ENCODE measurements at places on chromosomes 12 and 14. TPM values are rescaled to one million over a fixed set of nuclear protein-coding genes. Genes with fewer than 3 reads are reported as not detected.

Gene OR4K14
- total RNA-seq = not detected

Gene NR4A1
- total RNA-seq = 27.3 TPM

Gene KRT78
- not detected for total RNA-seq

Gene ZNF140
- 19.2 TPM for total RNA-seq

Gene PKP2
- total RNA-seq = 18.2 TPM

Gene DBX2
- not detected for total RNA-seq

Gene MYF5
- total RNA-seq = not detected

Gene ABCC9
- total RNA-seq = not detected

Gene MYH6
- total RNA-seq = 0.13 TPM

DNA sequence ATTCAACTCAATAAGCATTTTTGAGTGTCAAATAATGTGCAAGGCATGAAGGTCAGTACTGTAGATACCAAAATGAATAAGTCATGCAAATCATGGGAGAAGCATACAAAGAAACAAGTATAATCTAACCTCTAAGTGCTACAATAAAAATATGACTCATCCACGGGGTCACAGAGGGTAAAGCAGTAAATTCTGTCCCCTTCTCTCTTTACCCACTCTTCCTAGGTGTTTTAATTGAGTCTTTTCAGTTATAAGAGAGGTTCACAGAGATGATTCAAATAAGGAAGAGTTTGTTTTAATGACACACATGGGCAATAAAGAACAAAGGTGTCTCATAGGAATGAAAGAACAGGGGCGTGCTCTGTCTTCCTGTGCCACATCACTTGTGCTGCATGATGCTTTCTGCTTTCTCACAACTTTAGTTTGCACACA, 71.5 kb upstream of the DAAM1 start:
- DNase-seq = no peak

DNA sequence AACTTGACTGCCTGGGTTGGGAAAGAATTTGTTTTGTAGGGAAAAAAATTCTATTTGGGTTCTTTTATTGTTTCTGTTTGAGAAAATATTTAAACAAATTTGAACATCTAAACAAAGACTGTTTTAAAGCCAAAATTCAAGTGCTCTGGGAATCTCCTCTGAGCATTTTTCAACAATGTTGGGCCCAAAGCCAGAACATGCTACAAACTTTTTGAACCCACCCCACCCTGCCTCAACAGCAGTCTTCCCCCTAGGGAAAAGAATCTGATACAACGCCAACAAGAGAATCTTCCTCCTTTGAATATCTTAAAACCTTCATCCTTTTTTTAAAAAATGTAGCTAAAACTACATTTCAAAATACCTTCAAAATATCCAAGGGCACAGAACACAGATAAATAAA, 20.4 kb upstream of the NID2 start:
- no peak for DNase-seq

- peak; percentile 69 for DNase-seq
These were observed 934 bp upstream of the TAPBPL start for GRCh38 chr12:6450869-6451347.

DNA sequence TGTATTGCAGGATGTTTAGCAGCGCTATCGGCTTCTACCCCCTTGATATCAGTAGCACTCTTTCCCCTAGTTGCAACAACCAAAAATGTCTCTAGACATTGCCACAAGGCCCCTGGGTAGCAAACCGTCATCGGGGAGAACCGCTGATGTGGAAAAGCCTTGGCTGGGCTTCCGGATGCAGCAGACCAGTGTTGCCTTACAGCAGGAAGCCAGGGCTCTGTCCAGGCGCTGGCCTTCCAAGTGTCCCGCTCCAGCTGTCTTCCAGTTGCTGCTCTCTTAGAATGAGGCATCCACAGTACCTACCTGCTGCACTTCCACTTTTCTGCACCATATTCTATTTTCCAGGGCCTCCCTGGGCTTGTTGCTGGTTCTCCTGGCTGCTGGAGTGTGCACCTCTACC, 22.6 kb upstream of the SLC10A1 start:
- no peak for DNase-seq

DNA sequence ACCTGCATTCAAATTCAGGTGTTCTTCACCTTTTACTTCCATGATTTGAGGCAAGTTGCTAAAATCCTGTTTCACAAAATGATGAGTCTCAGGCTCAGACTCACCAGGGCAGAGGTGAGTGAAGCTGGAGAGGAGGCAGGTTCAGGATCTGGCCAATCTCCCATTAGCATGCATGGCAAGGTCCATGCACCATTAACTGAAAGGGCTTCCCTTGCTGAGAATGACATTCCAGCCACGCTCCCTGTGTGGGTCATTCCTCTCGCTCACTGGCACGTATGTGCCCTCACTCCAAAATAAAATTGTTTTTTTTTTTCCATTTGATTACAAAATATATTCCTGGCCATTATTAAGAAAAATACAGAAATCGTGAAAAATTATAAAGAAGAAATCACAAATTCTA, 257.6 kb downstream of the C12orf75 start:
- DNase-seq = no peak

- no peak for DNase-seq
These were observed 10.7 kb downstream of the DYRK4 start for GRCh38 chr12:4572680-4573079.

DNA sequence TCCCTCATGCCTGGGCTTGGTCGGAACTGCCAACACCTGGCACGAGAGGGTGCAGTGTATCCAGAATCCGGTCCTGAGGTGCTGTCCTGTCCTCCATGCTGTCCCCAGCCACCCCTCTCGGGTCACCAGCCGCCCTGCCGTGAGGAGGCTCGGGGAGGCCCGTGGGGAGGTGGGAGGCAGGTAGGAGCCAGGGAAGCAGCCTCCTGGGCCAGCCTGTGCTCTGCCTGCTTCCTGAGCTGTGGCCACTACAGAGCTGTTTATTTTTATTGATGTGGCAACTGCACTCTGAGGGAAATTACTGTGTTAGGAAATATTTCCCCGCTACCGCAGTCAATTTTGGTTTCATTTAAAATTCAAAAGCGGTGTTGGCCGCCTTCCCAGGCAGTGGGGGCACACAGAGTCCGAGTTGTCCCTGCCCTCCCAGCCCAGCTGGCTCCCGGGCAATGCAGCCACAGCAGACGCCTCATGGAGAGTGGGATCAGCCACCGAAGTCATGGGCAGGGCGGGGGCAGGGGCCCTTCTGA, 18.3 kb downstream of the NOC4L start:
- no peak for DNase-seq

DNA sequence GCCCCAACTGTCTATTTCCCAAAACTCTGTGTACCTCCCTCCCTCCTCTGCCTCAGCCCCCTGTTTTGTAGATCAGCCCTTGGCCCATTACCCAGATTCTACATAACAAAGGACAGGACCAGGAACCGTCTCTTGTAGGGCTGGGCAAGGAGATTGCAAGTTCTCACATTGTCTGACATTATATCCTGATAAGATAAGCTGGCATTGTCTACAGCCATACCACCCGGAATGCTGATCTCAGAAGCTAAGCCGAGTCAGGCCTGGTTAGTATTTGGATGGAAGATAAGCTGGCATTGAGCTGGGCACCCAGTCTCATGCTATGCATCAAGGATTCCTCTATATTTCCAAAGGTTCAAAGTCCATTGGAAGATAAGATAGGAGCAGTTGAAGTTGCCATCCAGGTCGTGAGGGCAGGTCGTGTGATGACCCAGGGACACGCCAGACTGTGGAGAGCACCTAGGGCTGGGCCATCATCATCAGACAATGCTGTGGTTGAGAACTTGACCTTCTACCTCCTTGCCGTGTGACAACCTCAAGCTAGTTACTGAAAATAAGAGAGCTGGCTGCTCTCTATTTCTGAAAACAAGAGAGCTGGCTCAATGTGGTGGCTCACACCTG, 29.5 kb downstream of the PHETA1 start:
- DNase-seq = no peak

- no peak for DNase-seq
These were observed 9.1 kb downstream of the PPP2R3C start for GRCh38 chr14:35112641-35113040.

All from H9 (cell line).